T47D (cell line): ENCODE measurements at places on chromosomes 12 and 14.

- DNase-seq: no peak
Measured at GRCh38 chr12:49037111-49037946, 18.8 kb upstream of the PRKAG1 start.

DNA sequence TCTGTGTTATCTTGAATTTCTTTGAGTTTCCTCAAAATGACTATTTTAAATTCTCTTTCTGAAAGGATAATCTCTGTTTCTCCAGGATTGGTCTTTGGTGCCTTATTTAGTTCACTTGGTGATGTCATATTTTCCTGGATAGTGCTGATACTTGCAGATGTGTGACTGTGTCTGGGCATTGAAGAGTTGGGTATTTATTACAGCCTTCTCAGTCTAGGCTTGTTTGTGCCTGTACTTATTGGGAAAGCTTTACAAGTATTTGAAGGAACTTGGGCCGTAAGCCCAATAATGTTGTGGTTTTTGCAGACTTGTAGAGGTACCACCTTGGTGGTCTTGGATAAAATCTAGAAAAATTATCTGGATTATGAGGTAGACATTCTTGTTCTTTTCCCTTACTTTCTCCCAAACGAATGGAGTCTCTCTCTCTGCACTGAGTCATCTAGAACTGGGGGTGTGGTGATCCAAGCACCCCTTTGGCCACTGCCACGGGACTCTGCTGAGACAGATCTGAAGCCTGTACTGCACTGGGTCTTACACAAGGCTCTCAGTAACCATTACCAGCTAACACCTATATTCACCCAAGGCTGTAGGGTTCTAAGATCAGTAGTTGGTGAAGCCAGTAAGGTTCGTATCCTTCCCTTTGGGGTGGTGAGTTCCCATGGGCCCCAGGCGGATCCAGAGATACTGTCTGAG is 703.7 kb upstream of the MGAT4C start:
- no peak for DNase-seq

GRCh38 chr14:75369506-75369905 is 58.3 kb upstream of the JDP2 start:
- DNase-seq: no peak

DNA sequence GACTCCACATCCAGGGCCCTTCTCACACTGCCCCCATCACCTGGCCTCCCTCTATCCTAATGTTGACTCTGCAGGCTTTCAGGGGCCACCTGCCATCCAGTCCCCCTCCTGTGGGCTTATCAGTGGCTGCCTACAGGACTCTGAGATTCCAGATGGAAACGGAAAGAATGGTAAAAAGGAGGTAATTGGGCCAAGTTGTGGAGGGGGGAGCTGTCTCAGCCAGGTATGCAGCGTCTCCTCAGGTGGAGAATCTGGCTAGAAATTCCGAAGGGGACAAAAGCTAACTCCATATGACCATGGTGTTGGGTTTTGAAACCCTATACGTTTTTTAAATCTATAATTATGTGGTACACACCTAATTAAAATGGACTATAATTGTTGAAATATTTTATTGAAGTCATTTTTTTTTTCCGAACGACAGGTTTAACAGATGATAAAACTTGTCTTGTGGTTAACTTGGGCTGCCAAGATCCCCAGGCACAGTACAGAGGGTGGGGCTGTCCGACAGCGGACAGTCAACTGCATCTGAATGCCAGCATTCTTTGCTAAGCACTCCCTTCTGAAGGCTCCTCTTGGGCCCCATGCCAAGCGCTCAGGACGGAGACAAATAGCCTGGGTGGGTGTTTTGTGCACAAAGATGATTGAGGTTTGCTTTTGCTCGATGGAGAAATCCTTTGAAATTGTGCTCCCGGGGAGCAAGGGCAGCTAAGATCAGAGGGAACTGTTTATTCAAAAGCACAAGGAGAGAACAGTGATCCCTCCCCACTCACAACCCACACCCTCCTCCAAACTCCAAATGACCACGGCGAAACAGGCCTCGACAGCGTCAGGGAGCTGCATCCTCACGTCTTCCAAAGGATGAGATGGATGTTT is 365.6 kb downstream of the BCL11B start:
- DNase-seq: peak; percentile 72

GRCh38 chr12:67018105-67018504 is 251.1 kb upstream of the CAND1 start:
- no peak for DNase-seq

DNA sequence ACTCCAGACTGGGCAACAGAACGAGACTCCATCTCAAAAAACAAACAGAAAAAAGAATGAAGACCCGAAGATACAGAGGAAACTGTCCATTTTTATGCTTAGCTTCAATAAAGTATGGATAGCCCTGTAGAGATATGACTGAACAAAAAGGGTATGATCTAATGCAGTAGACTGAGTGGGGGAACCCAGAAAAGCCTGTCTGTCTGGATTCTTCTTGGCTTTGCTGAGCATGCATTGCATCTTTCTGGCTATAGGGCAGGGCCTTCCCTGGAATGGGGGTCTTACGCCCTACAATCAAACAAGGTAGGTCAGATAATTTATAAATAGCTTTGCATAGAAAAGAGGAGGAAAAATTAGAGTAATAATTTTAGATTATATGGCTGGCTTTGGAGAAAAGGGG is 10.1 kb downstream of the MIA2 start:
- peak; percentile 23 for DNase-seq

- peak; percentile 87 for DNase-seq
Measured at GRCh38 chr14:81164167-81164774, 56.5 kb downstream of the GTF2A1 start.

- DNase-seq: no peak
Measured at GRCh38 chr12:72493407-72493806, 221.2 kb downstream of the TRHDE start.

DNA sequence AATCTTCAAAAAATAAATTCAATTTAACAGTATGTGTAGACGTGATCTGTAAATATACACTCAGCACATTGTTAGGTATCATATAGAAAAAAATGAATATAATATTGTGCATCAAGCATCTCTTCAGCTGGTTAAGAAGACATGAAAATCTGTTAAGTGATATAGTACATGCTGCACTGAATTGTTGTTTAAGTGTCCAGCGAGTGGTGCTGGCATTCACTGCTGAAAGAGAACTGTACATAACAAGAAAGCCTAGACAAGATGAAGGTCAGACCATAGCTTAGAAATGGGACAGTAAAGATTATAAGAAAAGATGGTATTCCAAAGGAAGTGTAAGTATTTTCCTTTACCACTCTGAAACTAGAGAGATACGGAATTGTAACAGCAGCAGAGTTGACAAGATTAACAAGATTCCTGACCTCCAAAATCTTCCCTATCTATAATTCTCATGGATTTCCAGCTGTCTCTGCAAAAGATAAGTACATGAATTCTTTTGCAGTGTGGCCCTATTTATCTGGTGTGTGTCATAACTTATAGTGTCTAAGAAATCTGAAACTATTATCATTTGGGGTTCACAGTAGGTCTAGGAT is 198.6 kb downstream of the FLRT2 start:
- no peak for DNase-seq

DNA sequence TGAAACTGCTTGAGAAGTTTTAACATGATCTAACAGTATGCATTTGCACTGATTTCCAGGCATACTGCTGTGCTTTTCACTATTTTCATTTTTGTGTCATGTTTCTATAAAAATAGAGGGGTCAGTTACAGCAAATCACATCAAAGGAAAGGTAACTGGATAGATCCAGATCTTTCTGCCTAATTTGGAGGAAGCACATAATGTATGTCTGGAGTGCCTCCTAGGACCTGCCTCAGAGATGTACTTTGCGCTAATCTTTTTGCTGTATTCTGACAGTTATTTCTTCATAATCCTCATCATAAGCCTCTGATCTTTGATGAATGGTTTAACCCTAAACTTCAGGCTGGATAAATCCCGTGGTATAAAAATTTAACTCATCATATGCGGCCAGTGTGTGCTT is 111.2 kb upstream of the NPAS3 start:
- no peak for DNase-seq

DNA sequence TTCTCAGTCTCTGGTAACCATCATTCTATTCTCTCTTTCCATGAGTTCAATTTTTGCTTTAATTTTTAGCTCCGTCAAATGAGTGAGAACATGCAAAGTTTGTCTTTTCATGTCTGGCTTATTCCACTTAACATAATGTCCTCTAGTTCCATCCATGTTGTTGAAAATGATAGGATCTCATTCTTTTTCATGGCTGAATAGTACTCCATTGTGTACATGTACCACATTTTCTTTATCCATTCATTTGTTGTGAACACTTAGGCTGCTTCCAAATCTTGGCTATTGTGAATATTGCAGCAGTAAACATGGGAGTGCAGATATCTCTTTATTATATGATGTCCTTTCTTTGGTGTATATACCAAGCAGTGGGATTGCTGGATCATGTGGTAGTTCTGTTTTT is 145.4 kb upstream of the E2F7 start:
- DNase-seq: no peak

GRCh38 chr14:49659526-49660455 is 24.7 kb upstream of the DNAAF2 start:
- DNase-seq: peak; percentile 61

- DNase-seq: no peak
Measured at GRCh38 chr12:13197032-13197431, 506 bp downstream of the EMP1 start.

- DNase-seq: no peak
Measured at GRCh38 chr12:67802731-67803130, 154.2 kb downstream of the DYRK2 start.

GRCh38 chr14:80930095-80930494 is 11.4 kb downstream of the CEP128 start:
- no peak for DNase-seq

GRCh38 chr14:41488401-41488800 is 118.3 kb upstream of the LRFN5 start:
- DNase-seq: no peak

DNA sequence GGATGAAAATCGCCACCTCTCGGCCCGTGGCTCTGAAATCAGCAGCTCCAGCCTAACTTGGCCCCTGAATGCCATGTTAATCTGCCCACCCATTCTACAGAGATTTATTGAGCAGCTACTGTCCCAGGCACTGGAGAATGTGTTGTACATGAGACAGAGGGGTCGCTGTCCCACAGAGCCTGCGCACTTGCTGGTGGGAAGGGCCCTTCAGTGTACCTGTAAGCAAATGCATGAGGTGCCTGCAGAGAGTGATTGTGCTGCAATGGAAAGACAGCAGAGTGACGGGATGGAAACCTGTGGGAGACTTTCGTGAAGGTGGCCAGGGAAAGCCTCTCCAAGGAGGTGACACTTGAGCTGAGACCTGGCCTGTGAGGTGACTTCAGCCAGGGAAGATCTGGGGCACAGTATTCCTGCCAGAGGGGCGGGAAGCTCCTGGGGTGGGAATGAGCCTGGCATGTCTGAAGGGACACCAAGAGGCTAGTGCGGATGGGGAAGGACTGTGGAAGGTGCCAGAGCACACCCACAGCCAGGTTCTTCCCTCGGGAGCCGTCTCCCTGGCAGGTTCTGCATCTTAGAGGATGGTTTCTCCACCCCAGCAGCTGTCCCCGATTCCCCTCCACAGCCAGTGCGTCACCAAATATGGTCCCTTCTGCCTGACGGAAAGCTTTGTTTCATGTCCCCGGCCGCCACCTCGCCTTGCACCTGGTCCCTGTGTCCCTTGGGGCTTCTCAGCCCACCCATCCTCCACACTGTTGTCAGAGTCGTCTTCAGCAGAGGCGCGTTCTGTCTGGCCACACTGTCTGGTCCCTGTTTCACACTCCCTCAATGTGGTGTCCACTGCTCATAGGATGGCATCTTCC is 8.7 kb downstream of the SMIM41 start:
- DNase-seq: no peak

DNA sequence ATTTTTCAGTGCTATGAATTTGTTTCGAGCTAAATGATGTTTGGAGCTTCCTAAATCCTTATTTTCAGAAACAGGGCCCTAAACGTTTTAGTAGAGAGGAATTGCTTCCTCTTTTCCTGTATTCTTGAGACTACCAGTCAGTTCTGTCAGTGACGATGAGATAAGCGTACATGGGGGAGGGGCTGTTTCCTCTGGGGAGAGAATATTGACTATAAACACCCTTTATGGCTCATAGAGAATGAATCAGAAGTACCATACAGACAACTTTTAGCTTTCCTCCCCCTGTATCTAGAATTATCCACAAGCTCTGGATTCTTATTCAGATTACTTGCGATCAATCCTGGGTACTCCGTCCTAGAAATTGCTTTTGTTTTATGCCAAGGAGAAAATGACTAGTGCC is 5.1 kb downstream of the TBK1 start:
- no peak for DNase-seq

DNA sequence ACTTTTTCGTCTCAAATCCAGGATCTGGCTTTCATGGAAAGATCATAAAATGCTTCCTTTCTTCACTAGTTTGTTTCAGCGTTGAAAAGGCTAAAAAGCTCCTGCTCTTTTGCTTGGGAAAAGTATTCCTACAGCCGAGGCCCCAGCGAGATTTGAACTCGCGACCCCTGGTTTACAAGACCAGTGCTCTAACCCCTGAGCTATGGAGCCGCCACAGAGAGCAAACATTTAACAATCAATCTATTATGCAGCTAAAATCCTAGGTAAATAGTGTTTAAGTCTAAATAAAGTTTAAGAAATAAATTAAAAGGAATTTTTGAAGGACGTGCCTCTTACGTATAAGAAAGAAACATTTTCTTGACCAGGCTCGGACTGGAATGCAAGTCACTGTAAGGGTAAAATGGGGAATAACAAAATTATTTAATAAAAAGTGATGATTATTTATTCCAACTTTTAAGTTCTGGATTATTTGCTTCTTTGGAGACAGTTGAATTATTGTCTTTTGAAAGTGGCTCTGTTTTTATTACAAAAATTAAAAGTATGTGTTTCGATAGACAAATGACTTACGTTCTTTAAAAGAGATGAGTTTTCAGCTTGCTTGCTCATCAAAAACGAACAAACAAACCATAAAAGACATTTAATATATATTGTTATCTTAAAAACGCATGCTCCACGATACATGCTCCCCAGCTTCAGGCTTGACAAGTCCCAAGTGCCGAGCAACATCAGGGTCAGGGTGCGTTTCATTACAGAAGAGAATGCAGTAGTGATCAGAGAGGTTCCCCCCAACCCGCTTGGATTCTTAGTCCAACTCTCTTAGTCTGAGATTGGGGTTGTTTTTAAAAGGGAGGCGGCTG is 10.2 kb downstream of the OR6S1 start:
- DNase-seq: no peak

DNA sequence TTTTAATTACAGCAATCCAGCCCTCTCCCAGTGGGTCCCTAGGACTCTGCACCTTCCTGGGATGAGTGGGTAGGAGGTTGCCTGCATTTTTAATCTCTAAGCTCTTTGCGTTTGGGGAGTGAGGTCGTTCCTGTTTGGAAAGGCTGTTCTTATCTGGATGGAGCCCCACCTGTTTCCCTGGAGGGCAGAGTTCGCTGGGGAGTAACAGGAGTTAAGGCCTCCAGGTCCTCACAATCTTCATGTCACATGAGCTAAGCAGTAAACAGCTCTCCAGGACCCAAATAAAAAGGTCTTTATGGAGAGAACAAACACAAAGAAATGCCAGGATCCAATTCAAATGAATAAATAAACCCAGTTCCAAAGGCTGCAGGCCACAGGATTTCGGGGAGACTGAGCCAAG is 56.0 kb upstream of the RFLNA start:
- no peak for DNase-seq

DNA sequence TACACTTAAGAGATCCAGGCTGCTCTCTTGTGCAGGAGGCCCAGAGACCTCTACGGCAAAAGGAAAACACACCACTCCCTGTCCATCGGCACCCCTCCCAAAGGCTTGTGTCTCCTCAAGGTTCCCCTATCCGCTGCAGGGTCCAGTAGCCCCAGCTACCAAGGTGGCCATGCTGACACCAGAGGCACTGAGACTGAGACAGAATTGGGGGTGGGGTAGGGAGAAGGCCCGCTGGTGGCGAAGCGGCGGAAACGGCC is 590 bp downstream of the DDIT3 start:
- DNase-seq: no peak

- no peak for DNase-seq
Measured at GRCh38 chr12:84689638-84690037, 223.0 kb downstream of the SLC6A15 start.
